ENCODE measurements at places on chromosomes 16 and 17.

GRCh38 chr16:84868829-84869472, 49.2 kb downstream of the CRISPLD2 start:
- no peak for DNase-seq

DNA sequence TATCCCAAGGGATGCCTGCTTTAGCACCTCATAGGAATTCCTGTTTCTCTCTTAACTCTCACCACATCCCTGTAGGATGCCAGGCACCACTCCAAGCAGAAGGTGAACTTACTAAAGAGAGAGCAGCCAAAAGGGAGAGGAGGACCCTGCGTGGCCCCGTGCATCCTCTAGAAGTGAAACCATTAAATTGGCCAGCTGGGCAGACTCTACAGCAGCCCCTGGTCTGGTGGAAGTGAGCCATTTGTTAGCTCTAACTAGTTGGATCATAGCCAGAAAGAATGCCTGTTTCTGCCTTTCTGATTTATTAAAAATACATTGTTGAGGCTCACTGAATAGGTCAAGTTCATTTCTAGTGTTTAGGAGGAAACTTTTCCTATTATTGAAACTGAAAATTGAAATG, 22.3 kb downstream of the TMEM11 start:
- DNase-seq: no peak

- DNase-seq: no peak
Measured at GRCh38 chr17:40074871-40075200, 12.1 kb downstream of the THRA start.

GRCh38 chr16:22300427-22301071, 3.3 kb downstream of the POLR3E start:
- peak; percentile 26 for DNase-seq

DNA sequence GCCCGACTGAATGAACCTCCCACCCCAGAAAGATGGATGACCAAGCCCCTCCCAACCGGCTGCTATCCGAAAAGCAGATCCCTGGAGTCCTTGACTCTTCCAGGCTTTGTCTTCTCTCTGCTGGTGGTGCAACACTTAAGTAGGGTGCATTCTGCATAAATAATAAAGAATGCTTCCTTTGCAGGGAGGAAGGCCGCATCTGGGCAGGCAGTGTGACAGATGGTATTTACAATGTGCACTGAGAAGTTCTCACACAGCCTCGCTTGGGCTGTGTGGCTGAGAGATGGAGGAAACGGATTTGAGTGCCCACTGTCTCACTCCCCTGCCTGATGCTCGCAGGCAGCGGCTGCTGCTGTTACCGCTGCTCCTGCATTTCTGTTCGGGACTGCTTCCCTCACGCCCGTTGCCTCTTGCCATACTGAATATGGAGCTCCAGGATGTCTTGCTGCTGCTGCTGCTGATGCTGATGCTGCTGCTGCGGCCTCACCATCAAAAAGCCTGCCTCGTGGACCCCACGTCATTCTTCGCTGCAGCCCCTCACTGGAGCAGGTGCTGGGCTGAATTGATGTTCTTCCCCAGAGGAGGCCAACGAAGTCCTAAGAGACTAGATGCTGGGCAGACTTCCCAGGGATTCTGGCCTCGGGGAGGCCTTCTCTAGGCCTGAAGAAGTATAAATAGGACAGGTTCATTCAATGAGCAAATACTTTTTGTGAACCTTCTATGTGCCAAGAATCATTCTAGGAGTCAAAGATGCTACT, 7.1 kb upstream of the RHBDL3 start:
- DNase-seq: no peak

DNA sequence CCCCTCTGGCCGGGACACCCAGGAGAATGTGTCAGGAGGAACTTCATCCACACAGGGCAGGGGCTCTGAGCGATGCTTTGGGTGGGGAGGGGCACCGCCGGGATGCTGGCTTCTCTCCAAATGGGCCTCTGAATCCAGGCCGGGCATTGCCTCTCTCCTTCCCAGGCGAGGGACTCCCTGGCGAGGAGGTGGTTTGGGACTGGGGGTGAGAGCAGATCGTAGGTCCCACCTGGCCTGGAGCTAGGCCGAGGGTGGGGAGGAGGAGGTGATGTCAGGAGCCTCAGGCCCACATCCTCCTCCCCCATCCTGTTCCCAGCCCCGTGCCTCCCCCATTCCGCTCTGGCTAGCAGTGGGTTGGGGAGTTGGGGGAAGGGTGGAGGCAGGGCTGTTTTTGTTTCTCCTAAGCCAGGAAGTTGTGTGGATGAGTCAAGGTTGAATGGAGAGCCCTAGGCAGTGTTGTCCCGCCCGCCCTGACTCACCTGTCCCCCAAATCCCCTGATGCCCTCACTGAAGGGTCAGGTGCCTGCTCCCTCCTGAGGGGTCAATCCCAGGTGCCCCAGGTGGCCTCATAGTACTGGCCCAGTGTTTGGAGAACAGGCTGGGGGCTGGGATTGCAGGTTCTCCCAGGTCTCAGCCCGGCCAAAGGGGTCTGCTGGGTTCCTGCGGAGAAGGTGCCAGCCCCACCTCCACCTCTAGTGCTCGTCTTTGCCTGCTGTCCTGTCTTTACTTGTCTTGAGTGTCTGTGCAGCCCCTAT, 2.8 kb downstream of the GRB7 start:
- no peak for DNase-seq

DNA sequence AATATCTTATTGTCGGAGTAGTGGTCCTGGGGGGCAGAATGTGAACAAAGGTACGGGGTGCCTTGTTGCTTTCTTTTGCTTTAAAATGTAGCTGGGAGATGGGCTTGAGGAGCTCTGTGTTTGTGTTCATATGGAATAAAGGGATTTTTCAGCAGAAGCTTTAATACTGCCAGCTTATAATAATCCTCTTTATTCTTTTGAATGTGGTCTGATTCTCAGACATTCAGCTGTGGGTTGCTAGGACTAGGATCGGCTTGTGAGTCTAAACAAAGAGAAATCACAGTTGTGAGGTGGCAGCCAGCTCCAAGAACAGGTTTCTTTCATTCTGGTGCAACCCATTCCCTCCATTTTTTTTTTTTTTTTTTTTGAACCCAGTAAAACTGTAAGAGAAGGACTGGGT, 7.2 kb downstream of the MRPL58 start:
- DNase-seq: no peak

DNA sequence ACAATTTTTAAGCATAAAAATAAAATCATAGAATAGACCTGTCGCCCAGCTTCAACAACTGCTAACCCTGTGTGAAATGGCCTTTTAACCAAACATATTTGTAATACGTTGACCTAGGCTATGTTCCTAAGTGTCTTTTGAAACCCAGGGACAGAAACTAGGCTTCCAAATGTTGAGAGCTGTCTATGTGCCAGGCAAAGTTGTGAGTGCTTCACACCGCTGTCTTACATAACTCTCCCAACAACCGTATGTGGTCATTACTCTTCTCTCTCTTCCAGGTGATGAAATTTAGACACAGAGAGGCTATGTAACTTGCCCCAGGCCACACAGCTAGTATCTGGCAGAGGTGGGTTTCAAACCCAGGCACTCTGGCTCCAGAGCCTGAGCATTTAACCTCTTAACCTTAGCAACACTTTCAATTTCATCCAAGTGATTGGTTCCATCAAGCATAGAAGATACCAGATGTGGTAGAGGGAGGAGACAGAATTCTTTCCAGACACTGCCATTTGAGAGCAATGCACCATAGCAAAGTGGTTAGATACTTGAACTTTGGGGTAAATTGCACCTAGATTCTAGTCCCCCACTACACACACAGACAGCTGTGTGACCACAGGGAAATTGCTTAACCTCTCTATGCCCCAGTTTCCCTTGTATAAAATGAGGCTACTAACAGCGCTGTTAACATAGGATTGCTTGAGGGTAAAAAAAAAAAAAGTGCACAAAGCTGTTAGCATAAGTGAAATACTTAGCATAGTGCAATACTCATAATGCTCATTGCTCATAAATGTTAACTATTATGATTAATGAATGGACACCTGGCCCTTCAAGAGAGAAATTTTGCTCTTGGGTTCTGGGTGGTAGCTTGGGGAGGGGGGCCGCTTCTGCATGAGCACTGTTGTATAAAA, 160.6 kb downstream of the IRX3 start:
- no peak for DNase-seq

GRCh38 chr17:50272246-50272645, 2.0 kb upstream of the TMEM92 start:
- DNase-seq: no peak

GRCh38 chr16:23016368-23016767, 132.9 kb downstream of the USP31 start:
- no peak for DNase-seq

DNA sequence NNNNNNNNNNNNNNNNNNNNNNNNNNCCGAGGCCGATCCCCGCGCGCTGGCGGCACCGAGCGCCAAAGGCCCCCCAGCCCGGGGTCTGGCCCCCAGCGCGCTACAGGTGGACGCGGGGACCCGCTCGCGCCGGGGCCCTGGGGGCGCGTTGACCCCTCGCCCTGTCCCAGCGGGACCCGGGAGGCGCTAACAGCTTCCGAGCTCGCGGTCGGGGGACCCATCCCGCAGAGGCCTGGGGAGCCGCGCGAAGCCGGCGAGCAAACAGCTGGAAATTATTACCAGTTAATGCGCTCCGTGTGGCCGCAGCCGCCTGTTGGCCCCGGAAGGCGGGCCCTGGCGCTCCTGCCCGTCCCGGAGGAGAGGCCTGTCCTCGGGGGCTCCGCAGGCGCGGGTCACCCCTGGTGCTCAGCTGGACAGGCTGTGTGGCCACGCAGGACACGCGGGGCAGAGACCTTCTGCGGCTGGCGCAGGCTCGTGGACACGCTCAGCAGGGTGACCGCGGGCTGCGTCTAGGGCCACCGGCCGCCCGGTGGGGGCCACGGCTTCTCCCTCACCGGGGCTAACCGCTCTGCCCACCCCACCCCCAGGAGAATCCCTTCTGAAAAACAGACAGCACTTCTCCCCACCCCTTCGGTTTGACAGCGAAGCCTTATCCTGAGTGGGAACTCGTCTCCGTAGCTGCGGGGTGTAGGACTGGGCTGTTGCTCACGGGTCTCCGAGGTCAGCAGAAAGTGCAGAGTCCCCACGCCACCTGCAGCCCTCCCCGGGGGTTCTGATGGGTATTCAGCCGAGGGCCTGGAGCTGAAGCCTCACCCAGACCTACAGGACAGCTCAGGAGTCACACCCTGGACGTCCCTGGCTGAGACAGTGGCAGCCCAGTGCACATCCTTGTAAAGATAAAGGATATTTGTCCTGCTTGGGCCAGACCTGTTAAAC, 138.7 kb upstream of the RPH3AL start:
- peak; percentile 41 for DNase-seq

- DNase-seq: no peak
Measured at GRCh38 chr16:82011199-82011641, at the start of gene SDR42E1. TSS of gene SDR42E1 (minus strand) at chr16:82011470. CDS start at chr16:82000858, 10,612 bp downstream.

DNA sequence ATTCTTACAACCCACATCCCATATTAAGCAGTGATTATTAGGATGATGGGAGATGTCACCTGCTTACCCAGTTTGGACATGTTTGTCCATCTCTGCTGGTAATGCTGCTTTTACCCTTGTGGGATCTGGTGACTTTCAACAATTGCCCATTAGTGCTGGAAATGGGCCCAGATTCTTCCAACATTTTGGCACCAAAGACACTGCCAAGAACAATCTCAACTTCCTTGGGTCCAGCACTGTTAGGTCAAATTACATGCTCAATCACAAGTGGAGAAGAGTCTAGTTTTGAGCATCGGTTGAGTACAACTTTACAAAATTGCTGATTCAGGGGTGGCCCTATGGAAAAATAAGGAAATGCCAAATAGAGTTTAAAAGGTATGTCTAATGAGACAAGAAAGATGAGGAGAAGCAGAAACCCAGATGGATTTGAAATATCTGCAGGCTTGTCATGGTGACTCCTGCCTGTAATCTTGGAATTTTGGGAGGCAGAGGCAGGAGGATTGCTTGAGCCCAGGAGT, 13.0 kb upstream of the ZFP3 start:
- peak; percentile 14 for DNase-seq

GRCh38 chr16:4800290-4801041, 2.0 kb downstream of the ROGDI start:
- DNase-seq: no peak

DNA sequence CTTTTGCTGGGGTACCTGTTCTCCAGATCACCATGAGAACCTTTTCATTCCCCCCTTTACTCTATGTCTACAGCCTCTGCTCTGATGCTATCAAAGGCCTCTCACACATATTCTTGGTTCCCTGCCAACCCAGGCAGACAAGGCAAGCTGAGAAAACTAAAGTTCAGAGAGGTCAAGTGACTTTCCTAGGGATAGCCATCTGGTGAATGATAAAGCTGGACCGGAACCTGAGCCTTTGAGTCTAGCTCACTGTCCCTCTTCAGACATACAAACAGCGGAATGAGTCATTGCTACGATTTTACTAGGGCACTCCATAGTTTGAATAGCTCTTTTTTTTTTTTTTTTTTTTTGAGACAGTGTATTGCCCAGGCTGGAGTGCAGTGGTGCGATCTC, 73.3 kb downstream of the XYLT1 start:
- peak; percentile 79 for DNase-seq

GRCh38 chr16:62548095-62548494, 511.9 kb upstream of the CDH8 start:
- DNase-seq: no peak

GRCh38 chr16:11658896-11659708, 9.2 kb upstream of the SNN start:
- peak; percentile 31 for DNase-seq

- peak; percentile 39 for DNase-seq
Measured at GRCh38 chr17:33389504-33390135, 96.5 kb upstream of the ASIC2 start.

DNA sequence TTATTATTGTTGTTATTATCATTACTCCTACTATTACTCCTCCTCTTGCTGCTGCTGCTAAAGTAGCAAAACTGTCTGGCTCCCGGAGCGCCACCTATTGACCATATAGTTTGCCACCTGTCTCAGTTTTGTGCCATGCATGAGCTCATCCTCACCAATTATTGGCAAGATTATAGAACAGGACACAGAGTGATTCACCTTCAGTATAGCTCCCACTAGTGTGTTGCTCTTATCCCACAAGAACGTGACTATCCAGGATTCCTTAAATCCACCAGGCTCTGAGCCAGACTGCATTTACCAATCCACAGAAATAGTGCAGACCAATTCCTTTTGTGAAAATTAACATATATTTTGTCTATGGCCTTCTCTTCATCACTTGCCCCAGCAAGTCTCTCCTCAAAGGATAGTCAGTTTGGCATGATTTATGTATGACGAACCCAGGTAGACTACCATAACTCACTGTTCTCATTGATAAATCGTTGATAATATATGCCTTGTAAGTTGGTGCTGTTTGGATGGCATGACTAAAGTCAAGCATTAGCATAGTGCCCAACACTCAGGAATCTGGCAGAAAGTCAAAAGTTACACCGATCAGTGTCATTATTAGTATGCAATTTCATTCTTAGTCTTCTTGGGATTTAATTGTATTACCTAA, 405.5 kb upstream of the HSBP1 start:
- peak; percentile 53 for DNase-seq

- DNase-seq: no peak
Measured at GRCh38 chr17:36095992-36096391, 6.0 kb upstream of the CCL3 start.
